Myocyte (in vitro differentiated cells): ENCODE measurements at places on chromosomes 6 and 20. TPM values are rescaled to one million over a fixed set of nuclear protein-coding genes. Genes with fewer than 3 reads are reported as not detected.

LPA gene
- total RNA-seq: not detected in 2 replicates

AP5S1 gene
- total RNA-seq: 23.8 and 24.6 TPM in 2 replicates

ISM1 gene
- total RNA-seq: not detected in 2 replicates

PKIB gene
- 1.4 and 1.8 TPM in 2 replicates for total RNA-seq

FGD2 gene
- total RNA-seq: not detected in 2 replicates

ASIP gene
- total RNA-seq: not detected in 2 replicates

RBPJL gene
- total RNA-seq: not detected in 2 replicates

DLL1 gene
- 38.7 and 71.8 TPM in 2 replicates for total RNA-seq

CDH22 gene
- total RNA-seq: not detected in 2 replicates

DNA sequence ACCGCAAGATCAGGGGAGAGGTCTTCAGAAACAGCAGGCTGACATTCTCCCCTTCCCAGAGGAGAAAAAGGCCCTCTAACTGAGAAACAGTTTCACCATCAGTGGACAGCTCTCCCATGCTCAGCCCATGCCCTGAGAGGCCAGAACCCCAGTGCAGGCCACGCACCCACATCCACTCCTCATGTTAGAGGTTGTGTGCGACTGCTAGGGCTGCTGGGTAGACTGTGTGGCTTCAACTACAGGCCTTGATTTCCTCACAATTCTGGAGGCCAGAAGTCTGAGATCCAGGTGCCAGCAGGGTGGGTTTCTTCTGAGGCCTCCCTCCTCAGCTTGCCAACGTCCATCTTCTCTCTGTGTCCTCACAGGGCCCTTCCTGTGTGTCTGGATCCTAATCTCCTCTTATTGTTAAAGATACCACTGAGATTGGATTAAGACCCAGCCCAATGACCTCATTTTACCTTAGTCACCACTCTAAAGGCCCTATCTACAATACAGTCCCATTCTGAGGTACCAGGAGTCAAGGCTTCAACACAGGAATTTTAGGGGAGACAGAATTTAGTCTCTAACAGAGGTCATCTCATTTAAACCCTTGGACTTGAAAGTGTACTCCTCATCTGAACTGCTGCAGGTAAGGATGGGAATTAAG, 67.7 kb upstream of the CD93 start:
- no peak for DNase-seq

DNA sequence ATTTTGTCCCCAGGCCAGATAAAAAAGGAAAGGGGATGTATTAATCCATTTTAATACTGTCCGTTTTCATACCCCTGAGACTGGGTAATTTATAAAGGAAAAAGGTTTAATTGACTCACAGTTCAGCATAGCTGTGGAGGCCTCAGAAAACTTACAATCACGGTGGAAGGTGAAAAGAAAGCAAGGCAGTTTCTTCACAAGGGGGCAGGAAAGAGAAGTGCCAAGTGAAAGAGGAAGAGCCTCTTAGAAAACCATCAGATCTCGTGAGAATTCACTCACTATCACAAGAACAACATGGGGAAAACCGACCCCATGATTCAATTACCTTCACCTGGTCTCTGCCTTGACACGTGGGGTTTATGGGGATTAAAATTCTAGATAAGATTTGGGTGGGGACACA, 152.5 kb downstream of the IBTK start:
- DNase-seq: no peak

DNA sequence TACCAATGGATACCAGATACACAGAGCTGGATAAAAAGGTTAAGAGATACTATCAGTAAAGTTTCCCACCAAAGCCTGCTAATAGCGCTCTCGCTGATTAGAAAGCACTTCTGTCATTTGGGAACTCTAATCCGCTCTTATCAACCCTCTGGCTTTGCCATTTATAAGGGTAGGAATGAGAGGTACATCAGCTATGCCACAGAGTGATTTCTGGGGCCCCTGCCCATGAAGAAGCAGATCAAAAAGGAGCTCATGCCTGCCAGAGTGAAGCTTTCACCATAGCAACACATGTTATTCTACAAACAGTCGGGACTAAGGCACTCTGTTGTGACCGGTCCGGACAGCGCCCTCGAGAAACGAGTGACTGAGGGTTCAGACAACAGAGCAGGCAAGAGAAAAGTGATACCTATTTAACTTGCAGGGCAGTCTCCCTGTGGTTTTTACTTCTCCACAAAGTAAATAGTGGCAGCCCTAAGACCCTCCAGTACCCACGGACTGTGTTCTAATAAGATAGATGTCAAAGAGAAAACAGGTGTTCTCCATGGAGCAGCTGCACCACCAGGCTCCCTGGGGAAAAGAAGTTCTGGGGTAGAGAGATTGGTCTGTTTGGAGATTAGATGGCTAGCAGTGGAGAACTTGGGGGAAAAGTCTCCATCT, 5.6 kb downstream of the TRAM2 start:
- peak; percentile 96 for DNase-seq

GRCh38 chr20:61557621-61558020, 305.6 kb downstream of the CDH4 start:
- DNase-seq: no peak

DNA sequence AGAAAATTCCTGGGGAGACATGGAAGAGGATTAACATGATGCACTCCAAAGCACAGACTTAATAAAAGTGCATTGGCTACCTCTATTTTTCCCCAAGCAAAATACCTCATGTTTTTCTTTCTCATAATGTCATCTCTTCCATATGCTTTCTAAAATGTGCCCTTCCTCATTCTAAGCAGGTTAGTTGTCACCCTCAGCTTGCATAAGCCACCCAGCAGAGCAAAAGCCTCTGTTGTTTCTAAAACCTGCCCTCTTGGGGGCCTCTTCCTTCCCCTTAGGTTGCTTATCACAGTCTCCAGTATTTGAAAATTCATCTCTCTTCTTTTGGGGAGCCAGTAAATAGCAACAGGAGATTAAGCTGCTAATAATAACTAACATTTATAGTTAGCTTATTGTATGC, 183.6 kb upstream of the FLRT3 start:
- no peak for DNase-seq

GRCh38 chr20:2659547-2659946, 4.5 kb downstream of the IDH3B start:
- DNase-seq: no peak

- no peak for DNase-seq
Observed at GRCh38 chr6:163461696-163462095, 47.2 kb downstream of the QKI start.

GRCh38 chr6:138529478-138529877, 30.2 kb upstream of the NHSL1 start:
- no peak for DNase-seq

DNA sequence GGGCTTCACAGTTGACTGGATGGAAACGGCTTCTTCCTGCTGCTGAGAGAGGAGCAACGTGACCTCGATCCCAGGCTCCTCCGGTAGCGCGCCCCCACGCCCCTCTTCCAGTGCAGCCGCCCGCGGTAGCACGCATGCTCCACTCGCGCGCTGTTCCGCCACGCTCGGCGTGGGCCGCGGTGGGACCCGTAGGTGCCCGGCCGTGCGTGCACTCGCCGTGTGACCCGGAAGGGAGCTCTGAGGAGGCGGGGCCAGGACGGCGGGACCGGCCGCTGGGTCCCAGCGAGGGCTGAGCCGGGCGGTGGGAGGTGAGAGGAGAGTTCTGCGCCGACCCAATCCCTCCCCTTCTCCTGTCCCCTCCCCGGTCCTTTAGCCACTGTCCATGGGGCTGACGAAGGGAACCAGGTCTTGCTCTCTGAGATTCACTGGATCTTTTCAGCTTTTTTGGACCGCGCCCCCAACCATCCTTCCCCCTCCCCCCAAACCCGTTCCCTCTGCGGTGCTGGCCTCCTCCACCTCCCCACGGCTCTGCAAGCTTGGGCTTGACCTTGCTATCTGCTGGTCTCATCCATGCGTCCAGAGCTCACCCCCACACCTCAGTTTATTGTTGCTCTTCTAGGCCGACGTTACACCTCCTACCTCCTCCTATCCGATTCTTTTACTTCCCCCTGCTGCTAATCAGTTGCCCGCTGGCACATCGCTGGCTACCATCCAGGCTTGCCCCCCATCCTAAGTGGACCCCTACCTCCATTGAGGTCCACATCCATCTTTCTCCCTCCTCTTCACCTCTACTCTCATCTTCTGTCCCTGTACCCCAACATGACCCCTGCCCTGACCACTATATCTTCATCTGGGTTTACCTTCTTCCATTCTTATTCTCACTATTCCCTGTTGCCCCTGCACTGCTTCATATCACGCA, at the start of gene CUL9:
Gene CUL9, plus strand, starts transcription at position 255 of the 919 bp plus-strand sequence. CDS start 2,115 bp downstream, outside the sequence.
- peak; percentile 84 for DNase-seq

DNA sequence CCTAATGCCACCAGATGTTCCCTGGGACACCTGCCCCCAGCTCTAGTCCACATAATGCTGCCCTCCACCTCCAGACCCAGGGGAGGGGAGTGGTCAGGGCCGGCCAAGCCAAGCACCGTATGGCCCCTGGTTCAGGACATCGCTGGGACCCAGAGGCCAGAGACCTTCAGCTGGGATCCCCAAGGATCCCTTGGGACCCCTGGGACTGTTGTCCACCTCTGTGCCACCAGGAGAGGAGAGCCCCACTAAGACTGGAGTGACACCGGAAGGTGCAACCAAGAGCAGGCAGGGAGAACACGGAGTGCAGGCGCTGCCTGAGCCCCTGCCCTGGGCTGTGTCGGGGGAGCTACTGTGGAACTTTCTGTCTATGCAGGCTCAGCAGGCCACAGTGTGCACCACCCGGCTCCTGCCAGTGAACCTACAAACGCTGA, 43.6 kb downstream of the CTCFL start:
- DNase-seq: no peak

DNA sequence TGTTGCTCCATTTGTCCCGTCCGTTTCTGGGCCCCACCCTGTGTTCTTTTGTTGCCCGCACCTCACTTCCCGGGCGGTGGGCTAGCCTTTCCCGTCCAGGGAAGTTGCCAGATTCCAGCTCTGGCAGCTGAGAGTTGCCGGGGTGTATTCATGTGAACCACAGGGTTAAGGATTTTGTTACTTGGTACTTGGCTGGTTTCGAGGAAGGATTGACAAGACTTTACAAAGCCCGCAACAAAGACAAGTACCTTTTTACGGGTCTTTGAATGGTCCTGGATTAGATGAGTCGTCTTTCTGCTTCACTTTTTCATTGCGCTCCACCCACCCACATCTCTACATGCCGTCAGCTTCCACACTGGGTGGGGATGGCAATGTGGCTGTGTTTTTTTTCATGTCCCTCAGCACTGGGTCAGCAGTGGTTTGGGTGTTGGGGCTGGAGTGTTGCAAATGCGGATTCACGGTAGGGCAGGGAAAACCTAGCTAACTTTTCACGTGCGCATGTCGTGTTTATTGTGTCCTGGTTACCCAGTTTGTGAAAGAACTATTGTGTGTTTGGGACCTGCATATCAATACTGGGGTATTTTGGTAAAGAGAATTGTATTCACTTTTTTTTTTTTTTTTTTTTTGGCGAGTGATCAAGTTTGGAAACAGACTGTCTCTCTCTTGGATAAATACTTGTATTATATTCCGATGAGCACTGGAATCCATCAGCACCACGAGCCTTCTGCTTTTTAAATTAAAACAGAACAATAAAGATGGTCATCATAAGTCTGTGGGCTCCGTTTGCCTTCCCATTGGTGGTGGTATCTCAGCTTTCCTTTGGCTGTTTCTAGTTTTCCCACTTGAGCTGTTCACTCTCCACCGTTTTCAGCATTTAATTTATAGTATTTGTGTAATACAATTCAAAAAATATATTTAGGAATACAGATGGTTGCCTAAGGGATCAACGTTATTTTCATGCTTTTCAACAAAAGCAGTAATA, 1.2 kb downstream of the DUSP22 start:
- peak; percentile 70 for DNase-seq

DNA sequence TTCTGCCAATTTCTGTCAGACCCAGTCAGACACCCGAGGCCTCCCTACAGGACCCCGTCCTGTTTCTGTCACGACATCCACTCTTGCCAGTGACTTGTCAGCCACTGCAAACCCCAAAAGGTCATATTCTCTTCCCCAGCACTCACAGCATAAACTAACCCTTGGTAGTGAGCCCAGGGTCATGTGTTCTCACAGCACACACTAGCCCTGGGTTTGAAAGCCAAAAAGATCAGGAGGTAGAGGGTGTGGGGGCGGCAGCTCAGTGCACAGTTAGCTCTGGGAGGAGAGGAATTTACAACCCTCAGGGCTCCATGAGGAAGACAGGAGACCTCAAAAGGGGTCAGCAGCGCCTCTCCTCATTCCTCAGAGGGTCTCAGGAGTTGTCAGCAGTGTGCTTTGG, 9.9 kb upstream of the SNX9 start:
- peak; percentile 30 for DNase-seq

DNA sequence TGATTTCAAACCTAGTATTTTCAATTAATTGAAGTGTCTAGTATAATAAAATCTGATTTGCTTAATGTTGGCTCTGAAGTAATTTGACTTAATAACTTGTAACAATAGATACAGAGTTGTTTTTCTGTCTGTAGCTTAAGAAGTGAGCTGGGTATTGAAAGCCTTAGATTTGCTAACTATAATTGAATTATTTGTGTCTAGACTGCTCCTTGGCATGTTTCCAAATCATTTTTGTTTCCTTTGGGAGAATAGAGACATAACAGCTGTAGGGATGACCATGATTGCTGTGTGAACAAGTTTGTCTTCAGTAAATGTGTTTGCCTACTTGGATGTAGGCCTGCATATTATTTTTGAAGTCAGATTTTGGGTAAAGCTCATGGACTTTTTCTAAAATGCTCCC, 115.4 kb downstream of the SCAF8 start:
- peak; percentile 65 for DNase-seq
